ENCODE measurements at places on chromosomes 5 and 9. TPM values are rescaled to one million over a fixed set of nuclear protein-coding genes. Genes with fewer than 3 reads are reported as not detected.

DNA sequence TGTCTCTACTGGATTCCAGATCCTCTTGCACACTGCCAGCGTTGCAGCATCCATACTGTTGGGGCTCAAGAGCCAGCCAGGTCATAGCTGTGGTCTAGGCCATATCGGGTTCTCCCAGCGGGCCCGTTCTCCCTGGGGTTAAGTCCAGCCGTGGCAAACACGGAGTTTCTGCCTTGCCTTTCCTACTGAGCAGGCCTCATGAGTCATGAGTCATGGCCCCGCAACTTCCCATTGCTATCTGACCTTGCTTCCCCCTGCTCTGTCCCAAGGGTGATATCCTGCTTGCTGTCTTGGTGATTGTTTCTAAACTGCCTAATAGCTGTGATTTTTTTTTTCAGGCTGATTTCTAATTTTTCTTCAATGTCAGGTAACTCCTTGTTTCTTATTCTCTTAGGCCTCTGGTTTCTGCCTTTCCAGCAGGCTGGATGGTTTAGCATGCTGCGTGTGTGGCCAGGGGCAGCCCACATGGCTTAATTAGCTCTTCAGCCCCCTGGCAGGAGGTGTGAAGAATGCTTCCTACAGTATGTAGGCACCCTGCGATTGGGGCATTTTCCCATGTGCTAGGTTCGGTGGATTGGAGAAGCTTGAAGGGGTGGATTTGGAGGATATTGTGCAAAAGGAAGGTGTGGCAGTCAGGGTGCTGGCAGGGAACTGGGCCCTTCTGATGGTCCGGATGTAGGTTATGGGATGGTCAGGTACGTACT lies 18.7 kb downstream of the DAPK1 start:
- no peak for DNase-seq

DNA sequence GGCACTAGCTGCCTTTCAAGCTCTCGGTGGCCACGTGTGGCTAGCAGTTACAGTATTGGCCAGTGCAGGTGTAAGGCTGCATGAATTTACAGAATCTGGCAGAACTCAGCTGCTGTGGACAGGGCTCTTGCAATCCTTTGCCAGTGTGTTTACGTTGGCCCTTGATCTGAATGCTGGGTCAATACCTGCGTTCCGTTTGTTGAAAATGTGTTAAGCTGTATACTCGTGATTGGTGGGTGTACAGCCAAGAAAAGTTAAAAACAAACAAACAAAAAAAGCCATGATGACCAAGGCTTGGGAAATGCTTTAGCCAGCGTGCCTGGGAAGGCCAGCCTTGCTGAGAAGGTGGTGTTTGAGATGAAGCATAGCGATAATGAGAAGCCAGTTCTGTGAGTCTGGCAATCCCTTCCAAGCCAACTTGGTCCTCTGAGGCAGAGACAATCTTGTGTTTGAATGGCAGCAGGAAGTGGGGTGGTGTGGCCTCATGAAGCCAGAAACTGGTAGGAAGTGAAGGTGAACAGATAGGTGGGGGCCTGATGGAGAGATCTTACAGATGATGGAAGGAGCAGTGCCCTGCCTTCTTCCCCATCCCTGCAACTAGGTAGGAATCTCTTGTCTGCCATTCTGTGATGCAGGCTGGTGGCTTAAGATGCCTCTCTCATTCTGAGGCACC lies 820 bp upstream of the CFAP90 start:
- no peak for DNase-seq

- no peak for DNase-seq
Observed at GRCh38 chr9:4333787-4334186, 33.9 kb upstream of the GLIS3 start.

GRCh38 chr9:74935008-74935407 lies 17.7 kb downstream of the C9orf40 start:
- DNase-seq = no peak

The DRD1 gene
- total RNA-seq = 0.19 TPM
